ENCODE measurements at places on chromosomes 4 and X.

- no peak for DNase-seq
Observed at GRCh38 chr4:1226144-1226481, 22.8 kb downstream of the CTBP1 start.

- no peak for DNase-seq
Observed at GRCh38 chr4:31768756-31769155, 1048.6 kb downstream of the PCDH7 start.

DNA sequence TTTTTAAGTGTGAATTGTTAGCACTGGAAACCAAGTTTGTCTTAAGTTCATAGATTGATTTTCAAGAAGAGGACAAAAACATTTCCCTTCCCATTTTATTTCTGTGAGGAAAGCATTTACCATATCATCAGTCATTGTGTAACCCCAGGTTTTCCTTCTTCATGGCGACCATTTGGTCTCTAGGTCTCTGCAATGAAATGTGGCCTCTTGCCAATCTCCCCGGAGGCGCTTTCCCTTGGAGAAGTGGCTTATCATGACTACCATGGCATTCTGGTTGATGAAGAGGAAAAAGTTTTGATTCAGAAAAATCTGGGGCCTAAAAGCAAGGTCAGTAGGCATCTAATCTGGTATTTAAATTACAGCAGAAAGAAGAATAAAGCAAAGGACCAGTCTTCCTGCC, 54.4 kb downstream of the ADD1 start:
- DNase-seq: no peak

DNA sequence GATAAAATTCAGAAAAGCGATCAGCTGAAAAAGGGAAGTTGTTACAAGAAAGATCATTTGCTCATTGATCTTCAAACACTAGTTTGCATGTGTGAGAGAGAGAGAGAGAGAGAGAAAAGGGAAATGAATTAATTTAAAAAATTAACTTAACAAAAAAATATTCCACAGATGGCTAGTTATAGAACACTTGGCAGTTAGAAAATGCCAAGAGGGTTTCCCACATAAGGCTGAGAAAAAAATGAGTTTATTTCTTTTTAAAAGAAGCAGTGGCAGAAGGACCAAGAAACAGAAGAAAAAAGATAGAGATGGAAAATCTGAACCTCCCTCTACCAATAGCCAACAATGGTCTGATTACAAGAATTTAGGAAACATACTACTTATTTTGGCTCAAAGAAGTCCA, 47.1 kb downstream of the FGF13 start:
- DNase-seq: no peak

All from fibroblast of the conjunctiva (primary cell).